ENCODE measurements at places on chromosomes 2 and 18.

- DNase-seq = no peak
Measured at GRCh38 chr2:8264981-8265380, 416.9 kb upstream of the ID2 start.

- peak; percentile 39 for DNase-seq
Measured at GRCh38 chr2:46363535-46364170, 66.4 kb downstream of the EPAS1 start.

DNA sequence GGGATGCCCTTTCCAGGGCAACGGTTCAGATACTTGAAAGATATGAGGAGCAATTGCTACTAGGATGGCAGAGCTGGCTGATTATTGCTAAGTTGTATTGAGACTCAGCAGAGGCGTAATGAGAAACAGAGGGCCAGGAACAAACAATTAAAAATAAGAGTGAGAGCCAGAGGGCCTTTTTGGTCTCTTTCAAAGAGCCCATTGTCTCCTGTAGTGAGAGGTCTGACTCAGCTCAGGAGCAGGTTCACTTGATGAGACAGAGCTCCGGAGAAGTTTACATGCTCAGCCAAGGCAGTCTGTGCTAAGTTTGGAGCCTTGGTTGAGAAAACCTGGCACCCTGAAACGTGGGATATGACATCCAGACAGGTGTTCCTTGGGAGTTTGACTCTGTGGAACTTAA is 303.9 kb upstream of the DLGAP1 start:
- no peak for DNase-seq

- no peak for DNase-seq
Measured at GRCh38 chr2:233131936-233132720, 72.0 kb downstream of the INPP5D start.

GRCh38 chr2:43220760-43221123 is 5.7 kb downstream of the ZFP36L2 start:
- no peak for DNase-seq

DNA sequence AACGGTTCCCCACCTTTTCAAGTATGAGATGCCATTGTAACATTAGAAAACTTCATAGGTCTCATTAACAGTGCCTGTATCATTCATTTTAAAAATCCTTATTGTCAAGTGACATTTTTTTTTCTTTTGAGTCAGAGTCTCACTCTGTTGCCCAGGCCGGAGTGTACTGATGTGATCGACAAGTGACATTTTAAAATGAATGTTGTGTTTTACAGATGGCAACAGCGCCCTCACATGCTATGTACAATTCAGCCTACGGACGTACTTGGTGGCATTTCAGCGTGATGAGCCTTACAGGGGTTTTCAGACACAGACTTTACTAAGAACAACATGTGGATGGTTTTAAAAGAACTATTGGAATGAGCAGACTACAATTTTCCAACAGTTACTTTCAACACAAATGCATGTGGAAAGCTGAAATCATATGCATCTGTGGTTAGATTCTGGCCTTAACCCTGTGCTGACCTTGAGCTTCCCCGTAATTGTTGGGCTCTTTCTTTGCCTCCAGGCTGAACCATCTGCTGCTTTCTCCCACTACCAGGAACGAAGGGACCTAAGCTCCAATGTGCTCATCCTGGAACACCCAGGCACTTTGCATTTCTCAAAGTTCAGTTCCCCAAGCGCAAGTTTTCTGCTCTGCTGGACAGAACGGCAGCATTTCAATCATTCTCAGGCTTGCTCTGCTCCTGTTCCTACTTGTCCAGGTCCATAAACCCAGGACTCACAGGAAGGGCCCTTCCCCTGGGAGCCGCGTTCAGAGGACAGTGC is 119.9 kb upstream of the NDUFV2 start:
- DNase-seq = peak; percentile 83

DNA sequence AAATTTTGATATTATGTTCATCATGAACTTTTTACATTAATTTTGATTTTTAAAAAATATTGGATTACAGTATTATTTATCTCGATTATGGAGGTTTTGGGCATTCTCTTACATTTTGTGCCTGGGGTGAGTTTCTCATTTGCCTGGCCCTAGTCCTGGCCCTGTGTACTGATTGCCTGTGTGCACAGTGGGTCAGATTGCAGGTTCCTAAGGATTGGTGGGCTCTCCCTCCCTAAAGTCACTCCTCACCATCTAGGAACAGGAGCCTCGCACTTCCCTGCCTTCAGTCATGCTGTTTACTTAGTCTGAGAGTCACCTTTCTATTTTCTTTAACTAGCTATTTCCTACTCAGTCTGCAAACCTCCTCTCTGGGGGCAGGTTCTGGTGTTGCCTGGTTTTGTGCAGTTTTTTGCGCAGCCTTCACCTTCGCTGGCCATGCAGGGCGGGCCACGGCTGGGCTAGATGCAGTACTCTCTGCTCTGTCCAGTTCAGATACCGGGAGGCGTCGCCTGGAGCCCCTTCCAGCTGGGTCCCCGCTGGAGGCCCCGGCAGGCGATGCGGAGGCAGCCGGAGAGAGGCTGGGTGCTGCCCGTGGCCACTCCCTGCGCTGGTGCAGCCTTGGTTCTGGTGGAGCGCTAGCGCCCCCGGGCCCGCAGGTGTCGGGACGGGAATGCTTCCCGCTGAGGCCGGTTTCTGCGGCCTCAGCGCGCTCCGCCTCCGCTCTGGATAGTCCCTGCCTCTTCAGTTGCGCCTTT is 23.3 kb upstream of the MC5R start:
- DNase-seq = no peak

DNA sequence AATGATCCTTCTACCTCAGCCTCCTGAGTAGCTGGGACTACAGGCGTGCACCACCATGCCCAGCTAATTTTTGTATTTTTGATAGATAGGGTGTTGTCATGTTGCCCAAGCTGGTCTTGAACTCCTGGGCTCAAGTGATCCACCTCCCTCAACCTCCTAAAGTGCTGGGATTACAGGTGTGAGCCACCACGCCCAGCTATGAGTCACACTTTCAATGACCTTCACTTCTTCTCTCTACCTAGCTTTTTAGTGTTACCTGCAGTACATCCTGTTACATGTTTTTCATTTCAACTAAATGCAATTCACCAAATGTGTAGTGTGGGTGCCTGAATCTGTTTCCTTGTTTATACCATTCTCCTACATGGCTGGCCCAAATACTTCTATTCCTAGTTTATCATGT is 64.0 kb downstream of the SLC39A10 start:
- DNase-seq = no peak

GRCh38 chr2:190084704-190085103 is 22.2 kb upstream of the MSTN start:
- no peak for DNase-seq

GRCh38 chr2:46248171-46248570 is 49.0 kb upstream of the EPAS1 start:
- DNase-seq = no peak

DNA sequence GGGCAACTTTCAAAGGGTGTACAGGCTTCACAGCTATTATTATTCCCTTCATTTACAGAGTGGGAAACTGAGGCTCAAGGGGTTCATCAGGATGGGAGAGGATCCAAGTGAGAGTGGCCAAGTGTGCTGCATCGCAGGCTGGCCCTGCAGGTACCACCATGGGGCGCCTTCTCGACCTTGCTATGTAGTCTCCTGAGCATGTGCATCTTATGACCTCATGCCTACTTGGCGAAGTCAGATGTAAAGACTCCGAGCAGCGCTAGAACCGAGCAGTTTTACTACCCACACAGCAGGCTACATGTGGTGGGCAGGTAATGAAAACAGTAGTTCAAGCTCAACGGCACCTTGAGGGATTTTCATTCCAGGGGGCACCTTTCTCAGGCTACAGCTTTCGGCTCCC is 42.0 kb downstream of the TFCP2L1 start:
- no peak for DNase-seq

DNA sequence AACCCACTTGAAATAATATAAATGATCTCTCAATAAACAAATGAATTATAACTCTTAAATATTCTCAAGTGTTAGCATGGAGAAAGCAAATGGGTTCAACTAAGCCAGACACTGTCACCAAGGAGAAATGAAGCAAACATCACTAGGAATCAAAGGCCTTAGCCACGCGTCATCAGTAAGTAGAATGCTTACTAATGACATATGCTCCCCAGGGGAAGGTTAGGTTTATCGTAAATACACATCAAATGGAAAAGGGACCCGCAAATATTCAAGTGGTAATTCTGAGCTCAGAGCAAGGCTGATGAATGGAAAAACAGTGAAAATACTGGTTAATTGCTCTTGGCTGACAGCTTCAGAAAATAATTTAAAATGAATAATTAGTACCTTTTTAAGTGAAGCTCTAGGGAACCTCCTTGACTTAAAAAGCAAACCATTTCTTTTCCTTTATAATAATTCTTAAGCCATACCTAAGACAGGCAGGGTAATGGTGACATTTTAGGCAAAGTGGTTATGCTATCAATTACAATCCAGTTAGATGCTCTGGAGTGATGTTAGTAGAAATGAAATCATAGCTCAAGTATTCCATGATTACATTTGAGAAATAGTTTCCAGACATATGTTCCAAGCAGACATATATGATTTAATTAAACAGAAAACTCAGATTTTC is 101.5 kb downstream of the ALPK2 start:
- peak; percentile 19 for DNase-seq

- DNase-seq = no peak
Measured at GRCh38 chr2:88126772-88127637, 857 bp downstream of the FABP1 start.

- no peak for DNase-seq
Measured at GRCh38 chr2:45607701-45608100, 3.4 kb downstream of the SRBD1 start.

- no peak for DNase-seq
Measured at GRCh38 chr2:191369034-191369433, 123.8 kb downstream of the MYO1B start.
